ENCODE measurements at places on chromosomes 12 and 14.
A peak's percentile ranks its signal among the peaks of the same experiment; 100 is the strongest.

DNA sequence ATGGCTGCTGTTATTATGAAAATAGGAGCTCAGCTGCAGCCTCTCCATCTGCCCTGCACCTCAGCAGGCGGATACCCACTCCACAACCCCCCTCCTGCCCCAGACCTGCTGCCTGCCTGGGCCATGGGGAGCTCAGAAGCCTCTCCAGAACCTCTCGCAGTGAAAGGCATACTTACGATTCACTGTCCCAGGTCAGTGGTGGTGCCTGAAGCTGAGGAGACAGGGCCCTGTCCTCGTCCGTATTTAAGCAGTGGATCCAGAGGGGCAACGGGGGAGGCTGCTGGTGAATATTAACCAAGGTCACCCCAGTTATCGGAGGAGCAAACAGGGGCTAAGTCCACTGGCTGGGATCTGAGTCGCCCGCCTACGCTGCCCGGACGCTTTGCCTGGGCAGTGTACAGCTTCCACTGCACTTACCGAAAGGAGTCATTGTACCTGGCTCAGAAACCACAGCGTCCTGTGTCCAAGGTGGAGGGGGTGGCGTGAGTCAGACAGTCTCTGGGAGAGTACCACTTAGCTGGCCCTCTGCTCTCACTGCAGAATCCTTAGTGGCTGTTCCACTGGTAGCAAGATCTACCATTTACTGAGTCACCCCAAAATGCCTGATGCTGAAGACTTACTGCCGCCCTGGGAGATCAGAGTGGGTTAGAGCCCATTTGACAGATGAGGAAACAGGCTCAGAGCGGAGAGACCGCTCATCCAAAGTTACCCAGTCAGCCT is at the start of gene SERPINA1:
Gene SERPINA1, minus strand, starts transcription at position 219 of the 720 bp plus-strand sequence. CDS start 5,365 bp downstream, outside the sequence.
- DNase-seq: no peak

GRCh38 chr12:7162691-7163114 is 26.8 kb upstream of the PEX5 start:
- no peak for DNase-seq

- peak; percentile 100 for DNase-seq
Observed at GRCh38 chr14:23095196-23096108, at the start of gene C14orf119. TSS of gene C14orf119 (plus strand) at chr14:23095505. CDS start at chr14:23097659, 2,154 bp downstream.

DNA sequence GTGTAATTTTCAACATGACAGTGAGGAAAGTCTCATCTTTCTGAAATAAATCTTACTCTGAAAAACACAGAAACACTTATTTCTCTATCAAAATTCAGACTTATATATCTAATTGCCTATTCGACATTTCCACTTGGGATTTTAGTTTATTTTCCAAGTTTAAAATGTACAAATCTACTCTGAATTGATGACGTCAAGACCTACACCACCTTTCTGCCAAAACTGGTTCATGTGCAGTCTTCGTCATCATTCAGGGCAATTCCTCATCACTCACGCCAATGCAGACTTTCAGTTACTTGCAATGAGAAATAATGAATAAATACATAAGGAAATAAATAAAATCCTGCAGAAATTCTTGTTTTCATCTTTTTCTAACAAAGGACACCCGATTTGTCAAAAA is 843.8 kb downstream of the C12orf50 start:
- no peak for DNase-seq

DNA sequence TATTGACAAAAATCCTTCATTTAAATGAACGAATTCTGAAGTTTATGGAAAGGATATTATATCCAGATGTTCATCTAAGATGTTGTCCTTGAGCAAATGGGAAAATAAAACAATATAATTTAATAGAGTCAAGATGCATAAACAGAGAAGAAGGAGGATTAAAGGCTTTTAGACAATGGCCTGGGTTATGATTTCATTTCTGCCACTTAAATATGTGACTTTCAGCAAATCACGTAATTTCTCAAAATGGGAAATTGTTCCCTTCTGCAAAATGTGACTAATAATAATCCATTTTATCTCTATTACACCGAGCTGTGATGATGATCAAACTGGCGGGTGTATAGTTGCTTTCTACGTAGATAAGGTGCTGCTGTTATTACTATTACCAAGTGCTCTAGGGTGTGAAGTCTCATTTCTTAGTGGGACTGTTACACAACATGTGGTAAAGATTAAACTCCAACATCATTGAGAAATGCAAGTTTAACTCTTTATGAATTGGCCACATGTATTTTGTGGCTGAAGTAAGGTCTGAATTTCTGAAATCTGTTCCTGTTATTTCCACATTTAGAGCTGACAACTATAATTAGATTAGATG is 157.0 kb downstream of the MYRFL start:
- DNase-seq: no peak

Measured in brain pericyte (primary cell).